ENCODE measurements at places on chromosomes 3 and 15. TPM values are rescaled to one million over a fixed set of nuclear protein-coding genes. Genes with fewer than 3 reads are reported as not detected.
A peak's percentile ranks its signal among the peaks of the same experiment; 100 is the strongest.

- DNase-seq, result no peak
- H3K4me1 ChIP-seq, result no peaks in the 10 kb centered on the region
- no peaks in the 10 kb centered on the region for H3K36me3 ChIP-seq
Measured at GRCh38 chr15:76078285-76078877, 18.6 kb downstream of the TMEM266 start.

The PRSS50 gene
- not detected for total RNA-seq

GRCh38 chr15:70523192-70523591 lies 240.2 kb downstream of the UACA start:
- H3K4me3 ChIP-seq, result no peak overlapping the region
- H3K27me3 ChIP-seq, result peaks cover 12% of the 10 kb centered on the region
- H3K36me3 ChIP-seq, result no peaks in the 10 kb centered on the region

- H3K4me1 ChIP-seq, result peaks cover 6% of the 10 kb centered on the region
- H3K36me3 ChIP-seq, result peaks cover 4% of the 10 kb centered on the region
- no peak for DNase-seq
- H3K4me3 ChIP-seq, result no peak overlapping the region
- no peaks in the 10 kb centered on the region for H3K27me3 ChIP-seq
- no peak overlapping the region for H3K27ac ChIP-seq
Measured at GRCh38 chr3:189496375-189497138, 134.6 kb upstream of the TP63 start.

DNA sequence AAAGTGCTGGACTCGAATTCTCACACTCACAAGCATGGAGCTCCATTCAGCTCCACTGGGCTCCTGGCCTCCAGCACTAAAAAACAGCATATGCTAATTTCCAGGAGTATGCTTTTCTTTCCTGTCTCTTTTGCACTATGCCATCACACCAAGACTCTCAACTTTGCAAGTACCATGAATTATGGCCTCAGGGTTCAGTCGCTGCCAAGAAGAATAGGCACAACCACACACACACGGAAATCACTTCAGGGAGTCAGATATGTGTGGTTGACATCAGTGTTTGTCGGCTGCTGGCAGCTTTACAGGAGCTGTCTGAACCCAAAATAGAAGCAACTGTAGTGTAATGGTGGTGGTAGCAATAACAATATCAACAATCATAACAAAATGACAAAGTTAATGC lies 305.0 kb upstream of the SLCO3A1 start:
- no peak overlapping the region for H3K4me3 ChIP-seq
- no peaks in the 10 kb centered on the region for H3K4me1 ChIP-seq
- H3K36me3 ChIP-seq, result no peaks in the 10 kb centered on the region
- no peak for DNase-seq
- no peaks in the 10 kb centered on the region for H3K27me3 ChIP-seq

GRCh38 chr3:170703121-170703588 lies 117.3 kb upstream of the SLC7A14 start:
- H3K4me1 ChIP-seq, result no peaks in the 10 kb centered on the region
- DNase-seq, result no peak
- H3K27me3 ChIP-seq, result peaks cover 13% of the 10 kb centered on the region
- no peaks in the 10 kb centered on the region for H3K36me3 ChIP-seq

The CLDN18 gene
- total RNA-seq, result 3.3 TPM

The LRRC49 gene
- total RNA-seq, result 5.8 TPM

The UBR1 gene
- total RNA-seq, result 18.6 TPM

DNA sequence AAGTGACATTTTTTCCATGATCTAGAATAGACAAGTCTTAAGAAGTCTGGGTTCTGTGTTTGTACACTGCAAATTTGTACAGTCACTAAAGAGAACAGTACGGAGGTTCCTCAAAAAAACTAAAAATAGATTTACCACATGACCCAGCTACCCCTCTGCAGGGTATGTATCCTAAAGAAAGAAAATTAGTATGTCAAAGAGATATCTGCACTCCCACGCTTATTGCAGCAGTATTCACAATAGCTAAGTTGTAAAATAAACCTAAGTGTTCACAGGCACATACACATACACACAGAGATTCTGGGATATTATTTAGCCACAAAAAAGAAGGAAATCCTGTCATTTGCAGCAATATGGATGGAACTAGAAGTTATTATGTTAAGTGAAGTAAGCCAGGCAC lies 120.4 kb downstream of the ZIC1 start:
- H3K27ac ChIP-seq, result no peak overlapping the region
- no peaks in the 10 kb centered on the region for H3K36me3 ChIP-seq
- no peaks in the 10 kb centered on the region for H3K27me3 ChIP-seq
- peaks cover 9% of the 10 kb centered on the region for H3K4me1 ChIP-seq

DNA sequence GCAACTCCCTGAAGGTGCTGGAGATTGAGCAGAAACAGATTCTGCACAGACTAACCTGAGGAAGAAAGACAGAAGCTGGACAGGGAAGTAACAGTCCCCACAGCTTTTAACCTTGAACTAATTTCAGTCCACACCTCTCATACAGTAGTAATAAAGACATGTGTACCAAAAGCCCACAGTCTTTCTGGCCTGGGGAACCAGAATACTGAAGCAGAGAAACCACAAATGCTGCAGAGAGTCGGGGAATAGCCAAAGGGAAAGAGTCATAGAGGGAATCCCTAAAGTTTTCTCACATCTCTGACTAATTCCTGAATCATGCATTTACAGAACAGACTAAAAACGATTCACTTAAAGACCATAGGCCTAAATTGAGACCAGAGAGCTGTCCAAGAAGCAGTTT lies 503.4 kb upstream of the NECTIN3 start:
- H3K36me3 ChIP-seq, result no peaks in the 10 kb centered on the region
- H3K27me3 ChIP-seq, result no peaks in the 10 kb centered on the region
- no peak overlapping the region for H3K4me3 ChIP-seq
- DNase-seq, result no peak

The CELSR3 gene
- 28.5 TPM for total RNA-seq

GRCh38 chr3:45592830-45593707 lies 1.5 kb upstream of the LIMD1 start:
- H3K4me3 ChIP-seq, result peak overlapping the region; percentile 75
- peaks cover 30% of the 10 kb centered on the region for H3K36me3 ChIP-seq
- peak overlapping the region; percentile 1 for H3K27ac ChIP-seq
- H3K4me1 ChIP-seq, result peaks cover 23% of the 10 kb centered on the region
- H3K27me3 ChIP-seq, result peaks cover 14% of the 10 kb centered on the region

The ZNF662 gene
- total RNA-seq, result 1.1 TPM

DNA sequence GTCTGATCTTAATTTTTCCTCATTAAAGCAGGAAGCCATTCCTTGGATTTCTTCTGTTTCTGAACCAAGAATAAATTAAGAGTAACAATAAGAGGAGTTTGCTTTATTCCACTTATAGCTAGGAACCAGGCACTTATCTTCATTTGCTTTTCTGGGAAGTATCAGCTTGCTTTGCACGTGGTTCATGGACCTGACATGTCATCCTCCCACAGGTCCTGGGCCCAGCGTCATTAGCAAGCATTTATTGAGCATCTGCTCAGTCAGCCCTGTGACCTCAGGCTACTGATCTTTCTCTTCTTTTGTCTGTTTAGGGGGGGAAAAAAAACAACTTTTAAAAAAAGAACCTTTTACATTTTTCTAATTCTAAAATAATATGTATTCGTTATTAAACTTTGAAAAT lies 34.7 kb upstream of the CRTC3 start:
- H3K4me1 ChIP-seq, result no peaks in the 10 kb centered on the region
- H3K36me3 ChIP-seq, result peaks cover 59% of the 10 kb centered on the region
- H3K27me3 ChIP-seq, result no peaks in the 10 kb centered on the region
- no peak for DNase-seq

GRCh38 chr15:73889053-73889761 lies 15.8 kb downstream of the TBC1D21 start:
- no peak overlapping the region for H3K4me3 ChIP-seq
- H3K36me3 ChIP-seq, result no peaks in the 10 kb centered on the region
- no peak overlapping the region for H3K27ac ChIP-seq

- H3K36me3 ChIP-seq, result no peaks in the 10 kb centered on the region
- H3K27me3 ChIP-seq, result no peaks in the 10 kb centered on the region
- no peaks in the 10 kb centered on the region for H3K4me1 ChIP-seq
- H3K4me3 ChIP-seq, result no peak overlapping the region
- no peak overlapping the region for H3K27ac ChIP-seq
- DNase-seq, result no peak
Measured at GRCh38 chr15:49441356-49441755, 18.3 kb downstream of the FGF7 start.

DNA sequence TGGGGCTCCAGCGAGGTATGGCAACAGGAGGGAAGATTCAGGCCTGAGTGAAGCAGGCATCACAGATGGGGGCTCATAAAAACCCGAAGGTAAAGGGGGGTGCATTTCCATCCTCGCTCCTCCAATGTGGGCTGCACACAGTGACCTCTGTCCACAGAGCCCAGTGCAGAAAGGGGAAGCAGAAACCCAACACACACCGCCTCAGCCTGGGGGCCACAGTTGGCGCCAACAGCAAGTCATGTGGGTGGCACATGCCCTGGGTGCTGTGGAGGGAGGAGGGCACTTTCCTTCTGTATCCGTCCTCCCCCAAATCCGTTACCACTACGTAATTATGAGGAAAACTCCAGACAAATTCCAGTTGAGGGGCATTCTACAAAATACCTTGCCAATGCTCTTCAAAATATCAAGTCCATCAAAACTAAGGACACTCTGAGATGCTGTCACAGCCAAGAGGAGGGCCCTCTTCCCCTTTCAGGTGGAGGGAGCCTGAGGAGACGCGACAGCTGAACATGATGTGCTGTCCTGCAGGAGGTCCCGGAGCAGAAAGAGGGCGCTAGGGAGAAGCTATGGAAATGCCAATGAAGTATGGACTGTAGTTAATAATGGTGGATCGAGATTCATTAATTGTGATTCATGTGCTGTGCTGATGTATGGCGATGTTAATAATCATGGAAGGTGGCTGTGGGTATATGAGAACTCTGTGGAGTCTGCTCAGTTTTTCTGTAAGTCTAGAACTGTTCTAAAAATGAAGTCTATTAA lies 16.4 kb downstream of the APBA2 start:
- no peak for DNase-seq
- H3K4me1 ChIP-seq, result no peaks in the 10 kb centered on the region

Measured in Calu3 (cell line).